ENCODE measurements at places on chromosomes 11 and 22.

- ATAC-seq = no peak
Observed at GRCh38 chr11:115739878-115740277, 235.7 kb upstream of the CADM1 start.

DNA sequence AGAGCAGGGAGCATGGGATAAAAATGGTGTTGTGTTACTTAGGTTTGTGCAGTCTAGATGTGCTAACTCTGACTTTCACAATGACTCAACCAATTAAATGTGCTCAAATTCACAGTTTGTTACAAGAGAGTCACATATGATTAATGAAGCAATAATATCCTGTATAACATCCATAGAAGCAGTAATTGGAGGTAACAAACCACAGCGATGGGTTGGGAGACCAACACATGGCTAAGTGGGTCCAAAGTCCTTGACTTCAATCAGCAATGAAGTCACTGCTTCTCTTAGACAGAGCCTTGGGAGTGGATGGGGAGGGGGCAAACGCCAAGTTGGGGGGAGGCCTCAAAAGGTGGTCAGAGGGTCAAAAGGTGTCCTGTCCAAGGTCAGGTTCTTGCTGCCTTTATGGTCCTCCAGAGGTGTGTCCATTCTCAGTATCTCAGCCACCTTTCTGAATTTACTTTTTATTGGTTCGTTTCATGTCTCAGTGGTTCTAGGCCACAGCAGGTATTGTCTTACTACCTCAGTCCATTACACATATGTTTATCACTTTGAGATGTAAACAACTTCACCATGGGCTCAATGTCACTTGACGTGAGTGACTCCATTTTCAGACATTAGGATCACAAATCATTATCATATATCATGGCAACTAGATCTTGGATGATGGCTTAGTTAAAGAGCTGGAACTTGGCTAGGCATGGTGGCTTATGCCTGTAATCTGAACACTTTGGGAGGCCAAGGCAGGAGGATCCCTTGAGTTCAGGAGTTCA is 32.4 kb downstream of the SLN start:
- no peak for ATAC-seq

- no peak for ATAC-seq
Observed at GRCh38 chr11:112724496-112724790, 236.8 kb upstream of the NCAM1 start.

- no peak for ATAC-seq
Observed at GRCh38 chr11:85805387-85805786, 5.6 kb downstream of the SYTL2 start.

- ATAC-seq = no peak
Observed at GRCh38 chr11:68377389-68377795, 65.0 kb downstream of the LRP5 start.

- no peak for ATAC-seq
Observed at GRCh38 chr11:77561257-77561656, 28.5 kb upstream of the AQP11 start.

DNA sequence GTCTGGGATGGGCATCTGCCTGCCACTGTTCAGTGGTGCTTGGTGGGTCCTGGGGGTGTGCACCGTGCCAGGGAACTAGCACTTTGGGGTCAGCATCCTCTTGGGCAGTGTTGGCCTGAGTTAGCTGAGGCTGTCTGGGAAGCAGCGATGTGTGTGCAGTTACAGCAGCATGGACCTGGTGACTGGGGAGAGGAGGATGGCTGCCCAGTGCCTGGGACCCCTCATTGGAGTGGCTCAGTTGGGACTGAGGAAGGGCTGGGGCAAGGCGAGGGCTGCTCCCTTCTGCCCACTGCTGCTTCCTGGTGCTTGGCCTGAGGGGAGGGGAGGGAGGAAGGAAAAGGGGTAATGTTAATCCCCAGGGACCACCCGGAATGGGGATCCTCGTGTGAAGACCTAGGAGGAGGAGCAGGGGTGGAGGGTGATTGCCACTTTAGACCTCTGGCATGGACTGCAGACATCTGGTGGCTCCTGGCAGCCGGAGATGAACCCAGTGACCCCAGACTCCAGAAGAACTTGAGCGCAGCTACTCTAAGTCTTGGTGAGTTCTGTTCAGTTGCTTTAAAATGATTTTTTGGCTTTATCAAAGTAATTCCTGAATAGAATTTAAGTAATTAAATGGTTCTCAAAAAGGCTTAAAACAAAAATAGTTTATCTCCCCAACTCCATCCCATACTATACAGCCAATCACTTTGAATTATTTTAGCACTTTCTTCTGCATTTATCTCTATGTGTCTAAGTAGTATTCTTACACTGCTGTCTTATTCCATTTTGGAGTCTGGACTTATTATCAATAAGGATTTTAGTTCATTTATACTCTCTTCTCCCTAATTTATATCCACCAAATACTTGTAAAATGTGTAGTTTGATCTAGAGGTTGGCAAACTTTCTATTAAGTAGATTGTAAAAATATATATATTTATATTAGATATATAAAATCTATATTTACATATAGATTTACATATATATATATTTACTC is 15.4 kb upstream of the TMEM191C start:
- no peak for ATAC-seq

GRCh38 chr22:42627981-42628380 is 12.4 kb downstream of the ATP5MGL start:
- no peak for ATAC-seq
